ENCODE measurements at places on chromosomes 1 and 21.

GRCh38 chr1:24385160-24385940, 28.2 kb downstream of the STPG1 start:
- peak overlapping the region; percentile 44 for H3K27ac ChIP-seq
- H3K4me1 ChIP-seq, result peaks cover 4% of the 10 kb centered on the region
- peaks cover 14% of the 10 kb centered on the region for H3K36me3 ChIP-seq
- H3K27me3 ChIP-seq, result no peaks in the 10 kb centered on the region

- peak; percentile 36 for DNase-seq
- peaks cover 35% of the 10 kb centered on the region for H3K4me1 ChIP-seq
- no peak overlapping the region for H3K27ac ChIP-seq
- no peaks in the 10 kb centered on the region for H3K27me3 ChIP-seq
Measured at GRCh38 chr1:56525489-56526041, 53.8 kb downstream of the PLPP3 start.

GRCh38 chr1:32031578-32032274, 18.1 kb downstream of the KHDRBS1 start:
- DNase-seq, result no peak
- H3K4me1 ChIP-seq, result peaks cover 8% of the 10 kb centered on the region
- H3K27ac ChIP-seq, result peak overlapping the region; percentile 49
- H3K36me3 ChIP-seq, result peaks cover 10% of the 10 kb centered on the region
- H3K4me3 ChIP-seq, result no peak overlapping the region

- no peak overlapping the region for H3K27ac ChIP-seq
- H3K36me3 ChIP-seq, result no peaks in the 10 kb centered on the region
- DNase-seq, result no peak
- H3K4me3 ChIP-seq, result no peak overlapping the region
Measured at GRCh38 chr1:5002676-5003075, 348.3 kb downstream of the AJAP1 start.

DNA sequence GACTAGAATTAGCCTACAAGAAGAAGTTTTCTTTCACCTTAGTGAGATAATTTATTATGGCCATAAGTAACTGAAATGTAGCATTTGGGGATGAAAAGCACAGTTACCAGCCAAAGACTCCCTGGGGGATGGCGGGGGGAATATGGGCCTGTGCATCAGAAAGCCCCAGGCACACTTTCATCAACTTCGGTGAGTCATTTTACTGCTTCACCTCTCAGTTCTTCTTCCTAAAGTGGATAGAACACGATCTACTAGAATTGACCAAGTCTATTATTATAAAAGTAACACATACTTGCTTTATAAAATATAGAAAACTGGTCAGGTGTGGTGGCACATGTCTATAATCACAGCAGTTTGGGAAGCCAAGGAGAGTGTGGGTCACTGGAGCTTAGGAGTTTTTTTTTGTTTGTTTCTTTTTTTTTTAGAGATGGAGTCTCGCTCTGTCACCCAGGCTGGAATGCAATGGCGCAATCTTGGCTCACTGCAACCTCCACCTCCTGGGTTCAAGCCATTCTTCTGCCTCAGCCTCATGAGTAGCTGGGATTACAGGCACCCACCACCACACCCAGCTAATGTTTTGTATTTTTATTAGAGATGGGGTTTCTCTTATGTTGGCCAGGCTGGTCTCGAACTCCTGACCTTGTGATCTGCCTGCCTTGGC, 141.8 kb downstream of the ZZZ3 start:
- H3K36me3 ChIP-seq, result no peaks in the 10 kb centered on the region
- peaks cover 9% of the 10 kb centered on the region for H3K4me1 ChIP-seq
- no peak overlapping the region for H3K4me3 ChIP-seq

DNA sequence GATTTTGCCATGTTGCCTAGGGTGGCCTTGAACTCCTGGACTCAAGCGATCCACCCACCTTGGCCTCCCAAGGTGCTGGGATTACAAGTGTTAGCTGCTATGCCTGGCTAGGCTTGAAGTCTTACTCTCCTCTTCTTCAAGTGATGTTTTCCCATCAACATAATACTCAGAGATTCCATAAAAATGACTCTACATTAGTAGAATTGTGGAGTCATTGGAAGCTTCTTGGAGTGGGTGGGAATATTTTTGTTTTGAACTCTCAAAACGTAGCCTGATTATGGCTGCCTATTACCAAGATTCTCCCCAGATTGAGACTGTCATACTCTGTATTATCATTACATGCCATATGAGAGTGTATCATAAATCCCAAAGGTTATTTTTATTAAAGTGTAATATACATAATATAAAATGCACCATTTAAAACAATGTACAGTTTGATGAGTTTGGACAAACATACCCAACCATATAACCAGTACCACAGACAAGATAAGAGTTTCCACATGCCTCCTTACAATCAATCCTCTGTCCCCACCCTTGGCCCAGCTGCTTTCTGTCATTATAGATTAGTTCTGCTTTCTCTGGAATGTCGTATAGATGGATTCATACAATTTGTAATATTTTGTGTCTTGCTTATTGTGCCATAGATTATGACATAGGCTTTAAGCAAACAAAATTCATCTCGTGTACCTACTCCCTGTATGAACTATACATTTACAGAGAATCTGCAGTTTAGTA, 8.0 kb upstream of the DNM3 start:
- H3K27me3 ChIP-seq, result no peaks in the 10 kb centered on the region
- H3K4me3 ChIP-seq, result no peak overlapping the region

- H3K4me3 ChIP-seq, result no peak overlapping the region
- no peaks in the 10 kb centered on the region for H3K27me3 ChIP-seq
- H3K27ac ChIP-seq, result no peak overlapping the region
- no peaks in the 10 kb centered on the region for H3K36me3 ChIP-seq
- no peak for DNase-seq
Measured at GRCh38 chr1:35666216-35666615, 24.9 kb upstream of the PSMB2 start.

GRCh38 chr1:177659281-177659680, 310.6 kb downstream of the SEC16B start:
- no peak overlapping the region for H3K27ac ChIP-seq
- H3K36me3 ChIP-seq, result no peaks in the 10 kb centered on the region
- H3K4me3 ChIP-seq, result no peak overlapping the region
- H3K27me3 ChIP-seq, result no peaks in the 10 kb centered on the region
- H3K4me1 ChIP-seq, result no peaks in the 10 kb centered on the region
- peak; percentile 47 for DNase-seq

- H3K27me3 ChIP-seq, result no peaks in the 10 kb centered on the region
- peaks cover 3% of the 10 kb centered on the region for H3K4me1 ChIP-seq
- no peaks in the 10 kb centered on the region for H3K36me3 ChIP-seq
- H3K27ac ChIP-seq, result no peak overlapping the region
- no peak overlapping the region for H3K4me3 ChIP-seq
- peak; percentile 55 for DNase-seq
Measured at GRCh38 chr21:35438643-35439404, 389.7 kb upstream of the RUNX1 start.

DNA sequence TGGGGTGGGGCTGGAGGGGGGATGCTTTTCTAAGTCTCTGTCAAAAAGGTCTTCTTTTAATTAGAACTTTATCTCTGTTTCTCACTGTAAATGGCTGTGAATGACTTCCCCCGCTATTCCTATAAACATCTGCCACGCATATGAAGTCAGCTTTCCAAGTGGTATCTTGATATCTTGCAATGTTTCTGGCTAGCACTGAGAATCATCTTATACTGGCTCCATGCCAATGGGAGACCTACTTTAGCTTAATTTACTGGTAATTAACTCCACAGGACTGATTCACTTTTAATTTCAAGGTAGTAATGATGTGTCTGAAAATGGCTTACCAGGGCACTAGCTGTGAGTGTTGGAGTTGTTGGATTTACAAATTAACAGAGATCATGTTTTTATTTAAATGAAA, 4.3 kb downstream of the GPR88 start:
- no peak for DNase-seq
- H3K27me3 ChIP-seq, result peaks cover 4% of the 10 kb centered on the region
- no peak overlapping the region for H3K27ac ChIP-seq
- H3K4me3 ChIP-seq, result no peak overlapping the region
- peaks cover 14% of the 10 kb centered on the region for H3K4me1 ChIP-seq
- H3K36me3 ChIP-seq, result no peaks in the 10 kb centered on the region

DNA sequence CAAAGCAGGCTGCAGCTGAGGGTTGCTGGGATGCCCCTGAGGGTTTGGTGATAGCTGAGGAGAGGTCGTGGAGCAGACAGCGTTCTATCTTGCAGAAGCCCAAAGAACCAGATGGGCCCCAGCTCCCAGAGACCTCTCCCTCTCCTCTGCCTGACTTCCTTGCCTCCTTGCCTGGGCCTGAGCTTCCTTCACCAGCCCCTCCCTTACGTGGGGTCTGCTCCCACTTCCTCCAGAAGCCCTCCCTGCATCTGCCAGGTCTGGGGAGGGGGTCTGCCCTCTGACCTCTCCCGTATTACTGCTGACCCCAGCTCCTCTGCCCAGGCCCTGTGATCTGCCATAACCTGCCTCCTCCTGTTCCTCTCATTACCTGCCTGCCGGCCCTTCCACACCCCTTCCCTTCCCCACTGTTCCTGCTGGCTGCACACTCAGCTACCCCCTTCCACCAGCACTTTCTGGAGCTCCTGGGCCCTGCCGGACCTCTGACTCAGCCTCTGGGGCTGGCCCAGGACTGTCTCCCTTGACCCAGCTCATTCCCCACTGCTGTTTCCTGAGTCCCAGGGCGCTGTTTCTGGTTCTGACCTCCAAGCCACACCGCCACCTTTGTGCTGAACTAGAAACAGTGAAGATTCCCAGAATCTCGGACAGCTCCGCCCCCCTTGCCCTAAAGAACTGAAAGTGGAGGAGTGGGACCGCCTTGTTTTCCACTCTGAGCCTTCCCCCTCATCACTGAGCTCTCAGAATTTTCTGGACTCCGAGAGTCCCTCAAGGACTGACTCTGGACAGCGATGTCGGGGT, 237.7 kb upstream of the C1orf174 start:
- H3K4me1 ChIP-seq, result no peaks in the 10 kb centered on the region
- peak; percentile 36 for DNase-seq
- H3K4me3 ChIP-seq, result no peak overlapping the region

- H3K36me3 ChIP-seq, result no peaks in the 10 kb centered on the region
- H3K4me3 ChIP-seq, result no peak overlapping the region
- DNase-seq, result no peak
- H3K27me3 ChIP-seq, result no peaks in the 10 kb centered on the region
Measured at GRCh38 chr1:199029855-199030254, 391.0 kb downstream of the PTPRC start.

GRCh38 chr21:25416669-25417068, 190.6 kb downstream of the MRPL39 start:
- no peak for DNase-seq
- H3K36me3 ChIP-seq, result no peaks in the 10 kb centered on the region
- H3K27me3 ChIP-seq, result no peaks in the 10 kb centered on the region
- no peak overlapping the region for H3K27ac ChIP-seq

DNA sequence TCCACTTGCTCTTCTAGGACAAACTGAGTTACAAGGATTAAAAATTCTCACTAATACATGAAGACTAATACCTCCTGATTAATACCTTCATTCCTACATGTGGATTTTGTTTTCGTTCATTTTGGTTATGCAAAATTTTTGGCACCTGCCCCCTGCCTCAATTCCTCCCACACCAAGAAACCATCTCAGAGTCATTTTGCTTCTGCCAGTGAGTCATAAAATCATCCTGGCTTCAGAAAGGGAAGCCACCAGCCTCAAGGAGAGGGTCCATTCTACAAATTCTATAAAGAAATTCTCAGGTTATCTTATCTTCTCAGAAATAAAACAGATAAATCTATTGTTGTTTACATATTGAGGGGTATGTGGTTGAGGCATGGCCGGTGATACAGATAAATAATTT, 103.2 kb upstream of the COA6 start:
- no peaks in the 10 kb centered on the region for H3K36me3 ChIP-seq
- no peak overlapping the region for H3K4me3 ChIP-seq
- H3K27ac ChIP-seq, result no peak overlapping the region
- no peak for DNase-seq
- H3K27me3 ChIP-seq, result no peaks in the 10 kb centered on the region

DNA sequence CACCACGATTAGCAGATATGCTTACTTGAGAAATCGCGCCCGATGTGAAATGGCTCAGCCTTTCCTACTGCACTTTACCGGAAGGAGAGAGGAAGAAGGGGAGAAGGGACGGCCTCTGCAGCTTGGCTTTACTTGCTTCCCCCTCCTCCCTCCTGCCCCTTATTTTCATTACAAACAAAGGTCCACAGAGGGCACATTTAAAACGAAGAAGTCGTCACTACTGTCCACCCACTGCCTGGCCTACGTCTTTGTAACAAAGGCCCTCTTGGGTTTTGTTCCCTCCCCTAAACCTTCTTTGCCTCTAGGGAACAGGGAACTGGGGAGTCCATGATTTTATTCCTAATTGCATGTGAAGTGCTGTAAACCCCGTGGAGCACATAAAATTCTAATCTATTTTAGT, 308.5 kb downstream of the LMX1A start:
- no peaks in the 10 kb centered on the region for H3K27me3 ChIP-seq
- no peak overlapping the region for H3K27ac ChIP-seq
- no peaks in the 10 kb centered on the region for H3K36me3 ChIP-seq
- no peak overlapping the region for H3K4me3 ChIP-seq
- no peak for DNase-seq

GRCh38 chr1:247467129-247467528, 9.2 kb upstream of the OR2B11 start:
- no peak overlapping the region for H3K4me3 ChIP-seq
- DNase-seq, result no peak
- H3K4me1 ChIP-seq, result no peaks in the 10 kb centered on the region
- H3K36me3 ChIP-seq, result no peaks in the 10 kb centered on the region

Data from stomach (tissue), 19 donors.